ENCODE measurements at places on chromosomes 4 and X.

DNA sequence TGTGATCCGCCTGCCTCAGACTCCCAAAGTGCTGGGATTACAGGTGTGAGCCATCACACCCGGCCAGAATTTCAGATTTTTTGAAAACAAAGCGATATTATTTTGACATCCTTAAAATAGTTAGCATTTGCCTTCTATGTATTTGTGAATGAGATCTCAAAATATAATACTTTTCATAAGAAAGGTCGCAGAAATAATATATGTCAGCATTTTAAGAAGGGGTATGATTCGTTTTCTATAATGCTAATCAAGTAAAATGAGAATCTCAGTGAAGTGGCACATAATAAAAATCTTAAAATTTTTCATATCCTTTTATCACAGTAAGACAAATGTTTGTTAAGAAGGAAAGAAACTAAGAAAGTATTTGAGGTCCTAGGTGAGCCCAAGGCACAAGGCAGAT lies 52.2 kb downstream of the GRSF1 start:
- DNase-seq = no peak

GRCh38 chr4:157888281-157888680 lies 284.5 kb downstream of the GASK1B start:
- DNase-seq = no peak

DNA sequence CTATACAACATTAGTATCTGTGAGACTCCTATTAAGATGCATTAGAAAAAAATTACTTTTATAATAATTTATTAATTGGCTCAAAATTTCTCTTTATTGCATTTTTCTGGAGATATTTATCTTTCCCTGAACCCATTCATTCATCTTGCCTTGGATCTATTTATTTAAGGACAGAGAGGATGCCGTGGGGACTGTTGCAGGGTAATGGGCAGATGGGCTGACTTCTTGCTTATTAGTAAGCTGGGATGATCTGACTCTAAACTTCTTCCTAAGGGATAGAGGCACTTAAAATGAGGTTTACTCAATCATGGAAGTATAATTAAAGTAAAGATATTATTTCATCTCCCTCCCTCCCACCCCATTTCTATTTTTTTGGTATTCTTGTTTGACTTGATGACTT lies 18.2 kb upstream of the ANK2 start:
- DNase-seq = no peak

GRCh38 chr4:77910676-77911075 lies 48.0 kb downstream of the MRPL1 start:
- DNase-seq = no peak

DNA sequence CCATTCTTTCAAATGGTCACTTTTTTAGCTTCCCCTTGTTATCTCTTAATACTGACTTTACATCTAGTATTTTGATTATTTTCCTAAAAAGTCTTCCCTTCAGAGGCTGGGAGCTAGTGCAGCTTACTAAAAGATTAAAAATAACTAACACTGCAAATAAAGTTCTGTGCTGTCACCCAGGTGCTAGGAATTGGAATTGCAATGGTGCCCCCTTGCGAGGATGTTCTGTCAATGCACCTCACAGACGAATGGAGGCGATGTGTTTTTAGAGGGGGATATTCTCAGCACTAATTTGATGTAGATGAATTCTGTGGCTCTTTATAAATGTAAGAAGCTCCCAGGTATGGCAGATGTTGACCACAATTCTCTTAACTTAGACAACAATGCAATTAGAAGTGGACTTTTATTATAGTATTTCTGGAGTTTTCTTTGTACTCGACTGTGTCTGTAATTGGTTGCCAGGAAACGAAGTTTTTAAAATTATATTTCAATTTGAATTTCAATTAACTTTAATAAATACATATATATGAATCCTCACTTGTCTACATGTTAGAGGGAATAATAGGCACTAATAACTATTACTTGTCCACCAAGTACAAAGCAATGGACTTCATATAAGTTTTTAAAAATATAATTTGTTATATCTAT lies 22.0 kb upstream of the SMIM31 start:
- no peak for DNase-seq

DNA sequence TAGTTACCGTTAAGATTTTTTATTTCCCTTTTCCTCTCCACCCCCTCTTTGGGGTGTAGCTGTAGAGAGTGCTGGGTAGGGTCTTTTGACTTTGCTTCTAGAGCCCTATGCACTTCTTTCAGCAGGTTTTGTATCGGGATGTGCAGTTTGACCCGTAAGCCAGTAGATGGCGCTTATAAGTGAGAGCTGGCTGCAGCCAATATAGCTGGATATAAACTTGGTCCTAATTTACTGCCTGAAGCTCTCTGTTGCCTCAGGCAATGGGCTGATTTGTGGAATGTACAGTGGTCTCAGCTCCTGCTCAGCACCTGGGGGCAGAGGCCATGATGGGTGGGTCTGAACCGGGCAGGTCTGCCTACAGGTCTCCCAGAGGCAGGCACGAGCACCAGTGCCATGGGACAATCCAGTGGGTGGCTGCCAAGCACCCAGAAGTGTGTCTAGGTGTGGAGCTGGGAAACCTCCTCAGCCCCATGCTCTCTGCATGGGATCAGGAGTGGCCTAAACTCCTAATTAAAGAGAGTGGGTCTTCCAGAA lies 146.5 kb downstream of the SPANXN1 start:
- no peak for DNase-seq

DNA sequence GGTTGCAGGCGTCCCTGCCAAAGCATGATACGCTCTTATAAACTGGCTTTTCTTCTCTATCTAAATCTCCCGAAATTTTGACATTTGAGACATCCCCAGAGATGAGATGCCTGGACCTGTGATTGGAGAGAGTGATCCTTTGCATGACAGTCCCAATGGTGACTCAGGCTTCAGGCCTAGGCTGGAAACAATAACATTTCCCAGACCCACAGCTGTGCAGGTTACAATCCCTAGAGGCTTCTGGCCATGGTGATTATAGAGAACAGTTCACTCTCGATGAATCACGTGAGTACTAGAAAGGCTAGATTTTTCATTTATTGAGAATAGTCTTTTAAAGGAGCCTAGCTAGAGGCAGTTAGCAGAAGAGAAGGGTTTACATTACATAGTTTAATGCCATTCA lies 75.9 kb downstream of the SPATA18 start:
- no peak for DNase-seq

GRCh38 chr4:122890147-122890795 lies 32.1 kb downstream of the NUDT6 start:
- DNase-seq = no peak

Data from cortex of kidney (tissue), 1 donor.